ENCODE measurements at places on chromosomes 3 and 15. TPM values are rescaled to one million over a fixed set of nuclear protein-coding genes. Genes with fewer than 3 reads are reported as not detected.

Gene SPINK8
- not detected for total RNA-seq

Gene LYZL4
- total RNA-seq: not detected

Gene NME9
- total RNA-seq: not detected

Gene PLA2G4B
- 4.9 TPM for total RNA-seq

Gene AGTR1
- not detected for total RNA-seq

Gene RNF123
- total RNA-seq: 41.4 TPM

Gene MRAS
- 0.34 TPM for total RNA-seq

Gene GPR171
- total RNA-seq: 75.3 TPM

Gene PRR20G
- not detected for total RNA-seq

Gene ADAMTSL3
- total RNA-seq: not detected

Gene CCDC33
- total RNA-seq: not detected

Gene FAM43A
- total RNA-seq: 19.8 TPM

Gene LSG1
- total RNA-seq: 82.0 TPM

Gene ACTC1
- not detected for total RNA-seq

Gene SQOR
- total RNA-seq: 58.4 TPM

Gene ZNF501
- total RNA-seq: 3.0 TPM

Gene CASR
- total RNA-seq: 0.08 TPM

Gene SLC12A1
- total RNA-seq: not detected

Gene NANOGP8
- not detected for total RNA-seq

Gene TEX9
- total RNA-seq: 0.94 TPM

Gene TPRG1
- total RNA-seq: 10.6 TPM

Gene ZNF860
- total RNA-seq: 0.13 TPM

Gene CCR3
- total RNA-seq: not detected
